ENCODE measurements at places on chromosomes 6 and 20. TPM values are rescaled to one million over a fixed set of nuclear protein-coding genes. Genes with fewer than 3 reads are reported as not detected.

GRCh38 chr6:85135376-85136094 lies 314.3 kb upstream of the NT5E start:
- DNase-seq, result no peak

- no peak for DNase-seq
These were observed 96.0 kb upstream of the CNKSR3 start for GRCh38 chr6:154606457-154606856.

- DNase-seq, result no peak
These were observed 158.7 kb downstream of the SOX4 start for GRCh38 chr6:21752054-21752811.

- DNase-seq, result no peak
These were observed 119.6 kb upstream of the MTHFD1L start for GRCh38 chr6:150745896-150746295.

GRCh38 chr6:138815797-138816528 lies 20.1 kb downstream of the ECT2L start:
- DNase-seq, result peak; percentile 17

DNA sequence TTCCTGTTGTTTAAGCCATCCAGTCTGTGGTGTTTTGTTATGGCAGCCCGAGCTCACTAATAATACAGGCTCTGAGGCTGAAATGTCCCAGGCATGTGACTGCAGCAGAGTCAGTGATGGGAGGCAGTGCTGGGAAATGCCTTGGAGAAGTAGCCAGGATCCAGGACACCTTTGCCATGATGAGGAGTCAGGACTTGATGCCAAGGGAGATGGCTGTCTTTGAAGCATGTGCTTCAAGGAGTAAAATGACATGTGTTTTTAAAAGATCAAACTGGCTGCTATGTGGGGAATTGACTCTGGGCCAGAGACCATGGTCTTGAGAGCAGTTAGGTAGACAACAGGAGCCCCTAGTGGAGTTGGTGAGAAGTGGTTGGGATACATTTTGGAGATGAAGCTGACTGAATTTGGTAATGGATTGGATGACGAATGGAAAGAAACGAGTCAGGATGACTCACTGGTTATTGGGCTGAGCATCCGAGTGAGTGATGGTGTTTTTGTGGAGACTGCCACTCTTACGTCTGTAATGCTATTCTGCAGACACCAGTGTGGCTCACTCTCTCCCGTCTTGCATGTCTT lies 322.2 kb downstream of the PLCB1 start:
- peak; percentile 57 for DNase-seq

GRCh38 chr6:219641-220198 lies 72.6 kb upstream of the DUSP22 start:
- no peak for DNase-seq

GRCh38 chr6:10383331-10384090 lies 31.4 kb downstream of the TFAP2A start:
- DNase-seq, result no peak

DNA sequence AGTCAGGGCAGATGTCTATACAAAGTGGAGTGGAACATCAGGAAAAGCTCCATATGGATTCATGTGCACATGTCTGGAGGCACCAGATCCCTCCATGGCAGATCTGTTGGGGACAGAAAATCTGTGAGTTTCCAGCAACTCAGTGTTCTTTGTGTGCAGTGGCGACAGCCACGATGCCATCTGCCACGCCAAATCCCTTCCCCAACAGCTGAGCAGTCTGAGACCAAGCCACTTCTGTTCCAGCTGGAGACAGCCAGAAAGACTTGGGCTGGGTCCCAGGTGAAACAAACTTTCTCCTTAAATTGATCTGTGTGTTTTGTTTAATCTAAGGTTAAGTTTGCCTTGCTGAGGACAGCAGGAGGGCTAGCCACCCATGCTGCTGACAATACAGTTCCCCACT lies 22.9 kb downstream of the FKBP1A start:
- DNase-seq, result no peak

DNA sequence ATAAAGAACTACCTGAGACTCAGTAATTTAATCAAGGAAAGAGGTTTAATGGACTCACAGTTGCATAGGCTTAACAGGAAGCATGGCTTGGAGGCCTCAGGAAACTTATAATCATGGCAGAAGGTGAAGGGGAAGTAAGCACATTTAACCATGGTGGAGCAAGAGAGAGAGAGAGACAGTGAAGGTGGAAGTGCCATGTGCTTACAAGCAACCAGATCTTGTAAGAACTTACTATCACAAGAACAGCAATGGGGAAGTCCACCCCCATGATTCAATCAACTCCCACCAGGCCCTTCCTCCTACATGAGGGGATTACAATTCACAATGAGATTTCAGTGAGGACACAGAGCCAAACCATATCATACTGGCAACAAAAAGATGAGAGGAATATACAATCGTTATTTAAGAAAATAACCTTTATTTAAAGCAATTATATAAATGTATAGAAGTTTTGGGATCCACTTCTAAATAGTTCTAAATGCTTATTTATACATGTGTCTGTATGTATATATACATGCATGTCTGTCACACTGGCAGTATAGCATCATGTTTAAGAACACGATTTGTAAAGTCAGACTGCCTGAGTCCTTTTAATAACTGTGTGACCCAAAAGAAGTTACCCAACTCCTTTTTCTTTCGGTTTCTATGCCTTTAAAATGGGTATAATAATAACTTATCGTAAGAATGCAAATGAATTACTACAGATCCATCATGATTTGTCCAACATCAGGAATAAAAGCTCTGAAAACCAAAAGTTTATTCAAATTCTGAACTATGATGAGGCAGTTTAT lies 255.7 kb upstream of the THEMIS start:
- no peak for DNase-seq

- no peak for DNase-seq
These were observed 555.5 kb downstream of the UTRN start for GRCh38 chr6:144840619-144841018.

- DNase-seq, result no peak
These were observed 37.8 kb downstream of the ZNF451 start for GRCh38 chr6:57127763-57128162.

- DNase-seq, result no peak
These were observed 22.8 kb upstream of the CLDN20 start for GRCh38 chr6:155240905-155241600.

- DNase-seq, result no peak
These were observed 254.4 kb upstream of the POU3F2 start for GRCh38 chr6:98579941-98580340.

DNA sequence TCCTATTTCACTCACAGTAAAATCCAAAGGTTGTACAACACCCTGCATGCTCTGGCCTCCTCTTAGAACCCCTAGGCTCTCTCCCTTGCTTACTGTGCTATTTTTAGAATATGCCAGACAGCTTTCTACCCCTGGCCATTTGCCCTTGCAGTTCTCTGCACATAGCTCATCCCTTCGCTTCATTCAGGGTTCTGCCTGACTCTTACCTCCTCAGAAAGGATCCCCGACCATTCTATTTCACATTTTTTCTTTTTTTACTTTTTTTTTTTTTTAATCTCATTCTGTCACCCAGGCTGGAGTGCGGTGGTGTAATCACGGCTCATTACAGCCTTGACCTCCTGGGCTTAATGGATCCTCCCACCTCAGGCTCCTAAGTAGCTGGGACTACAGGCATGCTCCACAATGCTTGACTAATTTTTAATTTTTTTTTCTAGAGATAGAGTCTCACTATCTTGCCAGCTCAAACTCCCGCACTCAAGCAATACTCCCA lies 33.6 kb downstream of the COMMD7 start:
- no peak for DNase-seq

DNA sequence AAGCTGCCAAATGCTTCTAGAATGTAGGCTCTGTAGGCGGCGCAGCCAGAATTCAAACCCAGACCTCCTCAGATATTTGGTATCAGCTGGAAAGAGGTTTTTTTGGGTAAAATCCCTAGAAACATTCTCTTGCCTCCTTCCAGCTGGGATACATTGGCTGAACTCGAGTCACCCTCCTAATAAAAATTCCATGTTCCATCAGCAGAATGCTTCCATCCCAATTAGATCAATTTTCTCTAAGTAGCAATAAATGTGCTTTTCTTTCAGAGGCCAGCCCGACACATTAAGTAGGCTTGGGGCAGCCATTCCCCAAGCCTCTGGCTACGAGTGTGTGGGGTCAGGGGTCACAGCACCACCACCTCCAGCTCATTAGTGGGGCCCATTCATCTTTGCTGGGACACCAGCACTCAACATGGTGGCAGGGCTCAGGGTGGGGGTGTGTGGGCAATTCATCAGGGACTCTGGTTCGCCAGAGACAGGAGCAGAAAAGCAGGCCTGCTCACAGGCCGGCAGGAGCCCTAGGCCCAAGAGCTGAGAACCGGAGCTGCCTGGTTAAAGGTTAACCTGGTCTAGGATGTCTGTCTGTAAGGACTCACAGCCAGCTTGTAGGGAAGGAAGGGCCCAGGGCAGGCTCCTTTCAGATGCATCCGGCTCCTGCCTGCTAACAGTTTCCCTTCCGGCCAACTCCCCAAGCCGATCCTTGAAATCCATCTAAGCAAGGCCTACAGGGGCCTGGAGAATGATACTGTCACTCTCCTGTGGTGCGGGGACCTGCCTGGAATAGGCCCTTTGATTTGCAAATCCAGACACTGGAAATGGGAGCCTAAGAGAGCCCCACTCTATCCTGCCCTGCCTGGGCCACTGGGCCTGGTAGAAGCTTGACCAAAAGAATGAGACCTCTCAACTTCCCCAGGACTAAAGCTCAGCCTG lies 159.1 kb upstream of the TOP1 start:
- DNase-seq, result no peak

GRCh38 chr20:21090111-21090618 lies 16.0 kb downstream of the LINC00237 start:
- DNase-seq, result no peak

DNA sequence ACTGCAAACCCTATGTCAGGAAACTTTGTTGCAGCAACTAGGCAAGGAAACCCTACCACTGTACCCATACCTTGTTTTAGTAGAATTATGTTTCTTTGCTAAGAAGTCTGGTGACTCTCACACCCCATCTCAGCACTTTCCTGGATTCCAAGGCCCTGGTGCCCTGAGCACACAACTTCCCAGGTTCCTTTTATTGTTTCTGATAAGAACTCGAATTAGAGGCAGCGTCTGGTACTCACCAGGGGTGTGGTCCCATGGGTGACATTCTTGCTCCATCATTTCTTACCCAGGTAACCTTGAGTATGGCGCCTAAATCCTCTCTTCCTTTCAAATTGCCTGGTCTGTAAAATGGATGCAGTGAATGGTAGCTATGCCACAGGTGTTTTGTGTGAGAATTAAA lies 34.1 kb downstream of the MYB start:
- no peak for DNase-seq

DNA sequence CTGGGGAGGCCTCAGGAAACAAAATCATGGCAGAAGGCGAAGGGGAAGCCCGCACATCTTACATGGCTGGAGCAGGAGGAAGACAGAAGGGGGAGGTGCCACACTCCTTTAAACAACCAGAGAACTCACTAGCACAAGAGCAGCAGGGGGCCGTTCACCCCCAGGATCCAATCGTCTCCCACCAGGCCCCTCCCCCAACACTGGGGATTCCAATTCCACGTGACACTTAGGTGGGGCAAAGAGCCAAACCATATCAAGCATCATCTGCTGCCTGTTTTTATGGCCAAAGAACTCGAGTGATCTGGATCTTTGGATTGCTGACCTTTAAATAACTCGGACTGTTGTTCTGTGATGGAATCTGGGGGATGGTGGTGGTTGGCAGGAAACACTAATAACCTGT lies 28.0 kb downstream of the PNLDC1 start:
- DNase-seq, result no peak

DNA sequence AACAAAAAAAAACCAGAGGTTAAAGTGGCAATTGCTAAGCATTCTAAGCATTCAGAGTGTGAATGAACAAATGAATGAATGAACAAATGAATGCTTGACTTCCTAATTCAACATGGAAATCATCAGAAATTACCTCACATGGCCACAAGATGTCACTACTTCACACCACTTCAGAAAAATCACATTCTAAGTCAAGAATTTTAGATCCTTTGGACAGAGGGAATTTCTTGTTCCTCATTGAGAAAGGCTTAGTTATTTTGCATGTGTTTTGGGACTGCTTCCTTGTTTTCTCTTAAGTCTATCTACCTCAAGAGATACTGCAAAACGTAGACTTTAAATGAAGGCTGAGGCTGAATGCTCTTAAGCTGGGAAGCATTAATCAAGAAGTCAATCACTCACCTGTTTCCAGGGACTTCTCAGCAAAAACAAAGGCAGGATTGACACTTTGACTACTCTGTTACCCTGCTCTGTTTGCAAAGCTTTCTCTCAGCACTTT lies 120.2 kb downstream of the MBOAT1 start:
- peak; percentile 13 for DNase-seq

DNA sequence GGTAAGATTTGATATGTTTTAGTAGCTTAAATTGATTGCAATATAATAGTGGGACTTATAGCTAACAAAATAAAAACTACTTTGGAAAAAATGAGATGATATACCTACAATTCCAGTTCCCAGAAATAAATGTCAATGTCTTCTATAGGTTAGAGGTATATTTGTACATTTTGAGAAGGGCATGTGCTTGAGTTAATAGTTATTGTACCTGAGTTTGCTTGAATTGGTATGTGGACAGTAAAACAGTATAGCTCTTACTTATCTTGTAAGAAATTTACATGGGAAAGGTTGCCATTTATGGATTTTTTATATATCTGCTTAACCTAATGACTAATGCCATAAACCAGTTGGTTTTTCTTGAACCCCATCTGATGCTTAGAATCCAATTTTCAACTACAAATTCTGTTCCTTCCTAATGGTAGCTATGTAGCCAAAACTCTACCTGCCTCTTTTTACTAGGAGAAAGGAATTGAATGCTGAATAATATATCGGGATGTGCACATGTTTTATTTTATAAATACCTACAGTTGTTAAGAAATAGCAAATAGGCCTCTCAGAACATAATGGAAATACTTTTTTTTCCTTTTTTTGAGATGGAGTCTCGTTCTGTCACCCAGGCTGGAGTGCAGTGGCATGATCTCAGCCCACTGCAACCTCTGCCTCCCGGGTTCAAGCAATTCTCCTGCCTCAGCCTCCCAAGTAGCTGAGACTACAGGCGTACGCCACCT lies 4.9 kb downstream of the LOC128125822 start:
- DNase-seq, result no peak

DNA sequence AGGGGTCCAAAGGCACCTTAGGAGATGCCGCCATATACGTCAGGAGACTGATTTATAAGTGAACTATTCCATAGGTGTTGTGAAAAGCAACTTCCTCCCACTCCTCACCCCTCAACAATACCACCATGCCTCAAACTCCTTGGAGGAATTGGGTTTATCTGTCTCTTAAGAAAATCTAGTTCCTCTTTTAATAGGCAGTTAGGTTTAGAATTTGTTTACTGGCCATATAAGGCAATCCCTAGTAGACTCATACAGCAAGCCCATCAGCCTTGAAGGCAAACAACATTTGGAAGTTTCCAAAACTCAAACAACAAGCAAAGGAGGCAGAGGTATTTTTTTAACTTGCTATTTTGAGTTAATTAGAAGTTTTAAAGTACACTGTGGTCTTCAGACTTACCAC lies 66.1 kb downstream of the PRND start:
- DNase-seq, result no peak

The OR2B6 gene
- total RNA-seq, result not detected

The RNF39 gene
- total RNA-seq, result not detected

The ZBTB2 gene
- 7.7 TPM for total RNA-seq

The HCRTR2 gene
- total RNA-seq, result not detected

The WFDC2 gene
- not detected for total RNA-seq

The CCN6 gene
- not detected for total RNA-seq

The BTN2A1 gene
- 8.6 TPM for total RNA-seq

The C6orf132 gene
- not detected for total RNA-seq
